ENCODE measurements at places on chromosomes 3 and 15.

DNA sequence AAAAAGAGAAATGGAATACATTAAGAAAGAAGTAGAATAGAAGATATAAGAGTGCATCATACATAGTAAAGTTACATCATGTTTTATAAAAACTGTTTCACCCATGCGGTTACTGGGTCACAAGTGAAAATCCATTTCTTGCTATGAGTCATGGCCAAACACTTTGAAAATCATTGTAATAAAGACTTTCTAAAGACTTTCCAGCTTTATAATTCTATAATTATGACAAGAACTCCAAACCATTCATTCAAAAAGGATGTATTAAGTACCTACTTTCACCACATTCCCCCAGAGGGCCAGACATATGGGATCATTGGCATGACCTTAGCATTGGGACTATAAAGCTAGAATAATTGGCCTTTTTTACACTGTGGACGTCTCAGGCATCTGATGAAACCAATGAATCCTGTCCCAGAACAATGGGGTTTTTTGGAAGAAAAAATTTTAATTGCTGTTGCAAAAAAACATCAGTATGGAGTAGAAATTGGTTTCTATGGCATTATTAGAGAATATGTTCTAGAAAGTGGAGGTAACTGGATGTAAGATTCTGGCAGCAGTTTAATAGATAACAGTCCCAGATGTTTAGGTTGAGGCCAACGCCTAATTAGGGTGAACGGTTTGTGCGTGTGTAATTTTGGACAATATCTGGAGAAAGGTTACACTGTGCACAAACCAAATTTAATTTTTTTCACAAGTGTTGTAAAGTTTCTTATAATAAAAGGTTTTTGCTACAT is 3.3 kb upstream of the SKIC8 start:
- DNase-seq, result no peak

GRCh38 chr15:44194323-44195150 is 534 bp downstream of the FRMD5 start:
- DNase-seq, result no peak

- peak; percentile 26 for DNase-seq
Observed at GRCh38 chr15:100601163-100601562, 821 bp downstream of the LINS1 start.

DNA sequence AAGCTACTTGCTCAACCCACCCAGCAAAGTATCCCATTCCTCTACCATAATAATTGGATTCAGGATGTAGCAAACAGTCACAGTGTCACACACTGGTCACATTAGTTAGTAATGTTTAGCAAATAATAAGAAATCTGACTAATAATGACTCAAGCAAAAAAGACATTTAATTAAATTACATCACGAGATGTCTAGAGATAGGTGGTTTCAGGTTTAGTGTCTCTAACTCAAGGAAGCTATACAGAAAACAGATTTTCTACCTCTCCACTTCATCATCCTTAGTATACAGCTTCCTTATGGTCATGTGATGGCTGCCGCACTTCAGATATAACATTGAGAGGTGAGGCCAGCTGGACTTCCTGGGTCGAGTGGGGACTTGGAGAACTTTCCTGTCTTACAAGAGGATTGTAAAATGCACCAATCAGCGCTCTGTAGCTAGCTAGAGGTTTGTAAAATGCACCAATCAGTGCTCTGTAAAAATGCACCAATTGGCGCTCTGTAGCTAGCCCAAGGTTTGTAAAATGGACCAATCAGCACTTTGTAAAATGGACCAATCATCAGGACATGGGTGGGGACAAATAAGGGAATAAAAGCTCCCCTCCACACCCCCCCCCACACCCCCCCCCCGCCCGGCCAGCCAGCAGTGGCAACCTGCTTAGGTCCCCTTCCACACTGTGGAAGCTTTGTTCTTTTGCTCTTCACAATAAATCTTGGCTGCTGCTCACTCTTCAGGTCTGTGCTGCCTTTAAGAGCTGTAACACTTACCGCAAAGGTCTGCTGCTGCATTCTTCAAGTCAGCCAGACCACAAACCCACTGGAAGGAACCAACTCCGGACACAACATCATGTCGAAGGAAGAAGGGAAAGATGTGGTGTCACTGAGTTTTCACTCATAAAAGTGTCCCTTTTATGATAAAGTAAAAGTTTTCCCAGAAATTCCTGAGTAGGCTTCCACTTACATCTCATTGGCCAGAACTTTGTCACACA is 24.9 kb upstream of the ARPIN start:
- no peak for DNase-seq

DNA sequence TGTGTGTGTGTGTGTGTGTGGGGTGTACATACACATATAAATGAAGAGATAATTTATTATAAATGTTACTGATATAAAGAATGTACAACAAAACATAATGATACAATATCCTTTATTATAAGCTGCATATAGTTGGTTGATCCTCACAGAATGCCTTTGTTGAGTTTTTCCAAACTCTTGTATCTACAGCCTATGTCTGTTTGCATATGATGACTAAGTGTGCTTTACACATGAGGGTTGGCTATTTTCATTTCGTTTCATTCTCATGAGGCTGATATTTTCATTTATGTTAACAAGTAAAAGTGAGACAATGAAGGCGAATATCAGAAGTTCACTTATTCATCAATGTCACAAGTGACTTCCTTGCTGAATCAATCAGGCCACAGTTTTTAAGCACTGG is 45.1 kb downstream of the TM2D3 start:
- no peak for DNase-seq

DNA sequence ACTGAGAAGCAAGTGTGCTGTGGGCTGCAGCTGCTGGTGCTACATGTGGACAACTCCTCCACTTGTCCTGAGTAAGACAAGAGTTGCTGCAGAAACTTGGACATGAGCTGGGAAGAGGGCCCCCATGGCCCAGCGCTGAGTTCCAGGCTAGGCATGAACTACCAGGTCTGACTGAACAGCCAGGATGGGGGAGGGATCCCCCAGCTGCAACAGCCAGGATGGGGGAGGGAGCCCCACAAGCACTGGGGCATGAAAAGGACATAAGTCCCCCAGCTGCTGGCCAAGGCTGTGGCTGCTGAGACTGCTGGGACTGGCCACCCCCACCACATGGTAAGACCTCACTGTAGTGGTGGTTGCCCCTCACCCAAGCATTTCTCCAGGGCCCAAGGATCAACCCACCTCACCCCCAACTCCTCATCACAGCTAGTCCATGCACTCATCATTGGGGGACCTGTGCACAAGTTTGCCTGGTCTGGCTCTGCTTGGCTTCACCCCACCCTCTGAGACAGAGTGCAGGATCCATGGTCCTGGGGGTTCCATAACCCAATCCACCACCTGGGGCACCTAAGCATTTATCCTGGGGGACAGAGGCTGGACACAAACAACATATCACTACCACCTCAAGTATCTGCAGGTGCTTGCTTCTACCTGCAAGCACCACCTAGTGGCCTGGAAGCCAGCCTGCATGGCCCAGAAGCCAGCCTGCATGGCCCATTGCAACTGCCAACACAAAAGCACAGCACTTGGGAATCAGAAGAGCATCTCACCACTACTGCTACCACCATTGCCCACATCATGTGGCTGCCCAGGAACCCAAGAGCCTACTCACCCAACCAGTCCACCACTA is 84.5 kb upstream of the STT3B start:
- no peak for DNase-seq

DNA sequence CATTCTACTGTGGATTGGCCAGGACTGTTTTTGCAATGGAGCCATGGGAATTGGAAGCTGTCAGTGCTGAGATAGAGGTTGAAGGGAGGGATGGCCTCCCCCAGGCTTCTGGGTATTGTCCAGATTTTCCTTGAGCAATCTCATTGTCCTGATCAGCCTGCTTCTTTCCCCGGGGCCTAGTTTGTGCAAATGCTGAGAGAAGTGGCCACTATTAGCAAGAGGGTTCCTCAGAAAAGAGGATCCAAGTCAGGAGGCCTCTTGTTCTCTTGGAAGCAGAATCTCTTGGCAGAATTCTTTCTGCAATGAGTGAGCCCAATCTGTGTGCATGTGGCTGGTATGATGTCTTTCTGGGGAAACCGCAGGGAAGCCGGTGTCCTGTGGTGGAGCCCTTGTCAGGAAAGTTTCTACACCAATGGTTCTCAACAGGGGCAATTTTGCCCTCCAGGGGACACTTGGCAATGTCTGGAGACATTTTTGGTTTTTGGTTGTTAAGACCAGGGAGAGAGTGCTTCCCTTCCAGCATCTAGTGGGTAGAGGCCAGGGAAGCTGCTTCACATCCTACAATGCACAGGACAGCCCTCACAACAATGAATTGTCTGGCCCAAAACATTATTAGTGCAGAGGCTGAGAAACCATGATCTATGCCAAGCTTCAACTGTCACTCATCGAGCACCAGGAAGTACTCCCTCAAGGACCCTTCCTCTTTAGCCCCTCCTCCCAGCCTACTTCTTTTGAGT is 2.0 kb downstream of the LIPC start:
- DNase-seq, result no peak

GRCh38 chr3:67044295-67044694 is 46.2 kb downstream of the KBTBD8 start:
- no peak for DNase-seq

GRCh38 chr3:37214076-37214475 is 39.7 kb upstream of the LRRFIP2 start:
- no peak for DNase-seq

DNA sequence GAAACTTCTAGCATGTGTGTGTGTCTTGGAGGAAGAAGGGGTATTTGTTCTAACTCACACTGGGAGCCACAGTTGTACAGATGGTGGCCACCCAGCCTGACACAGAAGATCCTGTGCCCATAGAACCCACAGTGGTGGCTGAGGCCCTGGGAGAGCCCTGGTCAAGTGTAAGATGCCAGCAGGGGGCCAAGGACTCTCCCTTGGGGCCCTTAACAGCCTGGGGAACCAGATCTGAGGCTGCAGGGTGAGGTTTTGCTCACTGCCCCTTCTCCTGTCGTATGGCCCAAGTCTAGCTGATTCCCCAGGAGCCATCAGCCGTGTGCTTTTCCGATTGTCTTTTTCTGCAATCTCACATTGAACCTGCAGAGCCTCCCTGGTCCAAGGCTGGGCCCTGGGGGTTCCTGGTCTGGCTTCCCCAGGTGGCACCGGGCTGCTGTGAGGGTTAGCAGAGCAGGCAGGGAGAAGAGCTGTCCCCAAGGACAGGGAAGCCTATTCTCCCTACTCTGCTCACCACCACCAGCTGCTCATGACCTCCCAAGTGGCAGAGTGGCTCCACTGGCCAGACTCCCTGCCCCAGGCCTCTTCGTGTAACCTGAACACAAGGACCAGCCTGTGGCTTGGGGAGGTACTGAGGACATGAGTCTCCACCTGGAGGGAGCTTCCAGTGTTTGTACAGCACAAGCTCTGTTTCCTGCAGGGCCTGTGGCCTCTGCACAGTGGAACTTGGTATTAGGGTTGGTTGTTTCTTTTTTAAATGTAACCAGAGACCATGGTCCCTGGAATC is 51.9 kb downstream of the CA12 start:
- DNase-seq, result no peak

GRCh38 chr3:135500034-135500433 is 465.5 kb upstream of the PPP2R3A start:
- no peak for DNase-seq

- DNase-seq, result no peak
Observed at GRCh38 chr15:80003171-80003570, 32.2 kb upstream of the BCL2A1 start.

DNA sequence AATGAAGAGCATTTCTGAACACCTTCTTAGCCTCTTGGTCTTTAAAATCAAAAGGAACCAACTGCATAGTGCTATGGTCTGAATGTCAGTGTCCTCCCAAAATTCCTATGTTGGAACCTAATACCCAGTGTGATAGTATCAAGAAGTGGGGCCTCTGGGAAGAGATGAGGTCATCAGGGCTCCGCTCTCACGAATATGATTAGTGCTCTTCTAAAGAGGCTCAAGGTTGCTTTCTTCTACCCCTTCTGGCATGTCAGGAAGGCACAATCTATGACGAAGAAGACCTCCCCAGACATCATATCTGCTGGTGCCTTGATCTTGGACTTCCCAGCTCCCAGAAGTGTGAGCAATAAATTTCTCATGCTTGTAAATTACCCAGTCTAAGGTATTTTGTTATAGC is 209.5 kb downstream of the MAGI1 start:
- DNase-seq, result no peak

DNA sequence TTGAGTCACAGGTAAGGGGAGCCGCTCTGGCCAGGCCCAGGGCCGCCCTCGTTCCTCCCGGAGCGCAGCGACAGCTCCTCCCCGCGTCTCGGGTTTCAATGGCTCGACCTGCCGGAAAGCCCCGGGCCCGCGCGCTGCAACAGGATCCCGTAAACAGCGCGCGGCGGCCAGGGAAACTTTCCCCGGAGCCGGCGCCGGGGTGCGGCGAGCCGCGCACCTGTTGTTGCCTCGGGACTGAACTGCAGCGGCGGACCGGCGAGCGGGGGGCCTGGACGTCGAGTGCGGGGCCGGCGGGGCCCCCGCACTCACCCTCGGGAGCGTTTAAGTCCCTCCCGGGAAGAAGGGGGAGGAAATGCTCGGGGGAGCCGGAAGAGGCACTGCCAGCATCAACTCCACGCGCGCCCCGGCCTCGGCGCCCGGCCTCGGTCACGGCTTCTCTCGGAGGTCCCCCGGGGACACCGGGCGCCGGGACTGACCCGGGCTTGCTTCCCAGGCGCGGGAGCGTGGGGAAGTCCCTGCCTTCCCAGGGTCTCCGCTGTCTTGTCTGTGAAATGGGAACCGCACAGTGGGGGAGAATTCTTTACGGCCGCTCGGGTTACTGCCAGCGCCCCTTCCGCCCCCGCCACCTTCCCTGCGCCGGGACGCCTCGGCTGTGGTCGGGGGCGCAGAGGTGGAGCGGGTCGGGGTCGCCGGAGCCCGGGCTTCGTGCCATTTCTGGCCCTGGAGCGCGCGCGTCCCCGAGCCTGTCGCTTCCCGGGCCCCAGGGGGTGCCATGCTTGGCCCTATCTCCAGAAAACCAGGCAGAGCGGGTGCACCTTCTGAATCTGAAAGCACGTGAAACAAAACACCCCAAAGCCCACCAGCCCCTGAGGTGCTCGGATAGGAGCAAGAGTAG is 7.5 kb upstream of the PGPEP1L start:
- no peak for DNase-seq

GRCh38 chr3:173098959-173099358 is 42.1 kb downstream of the SPATA16 start:
- no peak for DNase-seq

GRCh38 chr3:51982352-51982837 is 940 bp upstream of the ACY1 start:
- no peak for DNase-seq

DNA sequence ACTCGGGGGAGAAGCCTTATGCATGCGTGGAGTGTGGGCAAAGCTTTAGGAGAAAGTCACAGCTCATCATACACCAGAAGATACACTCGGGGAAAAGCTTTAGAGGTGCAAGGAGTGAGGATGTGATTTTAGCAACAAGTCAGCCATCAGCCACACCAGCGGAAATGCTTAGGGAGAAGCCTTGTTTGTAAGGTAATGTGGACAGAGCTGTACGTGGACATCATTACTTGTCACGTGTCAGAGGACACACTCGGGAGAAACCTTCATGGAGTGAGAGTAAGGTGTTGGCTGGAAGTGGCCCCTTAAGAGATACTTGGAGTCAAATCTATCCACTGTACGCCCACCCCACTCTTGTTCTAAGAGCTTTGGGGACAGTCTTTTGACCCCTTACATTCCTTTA is 28.7 kb downstream of the ZNF589 start:
- no peak for DNase-seq
